ENCODE measurements at places on chromosomes 3 and 15.

DNA sequence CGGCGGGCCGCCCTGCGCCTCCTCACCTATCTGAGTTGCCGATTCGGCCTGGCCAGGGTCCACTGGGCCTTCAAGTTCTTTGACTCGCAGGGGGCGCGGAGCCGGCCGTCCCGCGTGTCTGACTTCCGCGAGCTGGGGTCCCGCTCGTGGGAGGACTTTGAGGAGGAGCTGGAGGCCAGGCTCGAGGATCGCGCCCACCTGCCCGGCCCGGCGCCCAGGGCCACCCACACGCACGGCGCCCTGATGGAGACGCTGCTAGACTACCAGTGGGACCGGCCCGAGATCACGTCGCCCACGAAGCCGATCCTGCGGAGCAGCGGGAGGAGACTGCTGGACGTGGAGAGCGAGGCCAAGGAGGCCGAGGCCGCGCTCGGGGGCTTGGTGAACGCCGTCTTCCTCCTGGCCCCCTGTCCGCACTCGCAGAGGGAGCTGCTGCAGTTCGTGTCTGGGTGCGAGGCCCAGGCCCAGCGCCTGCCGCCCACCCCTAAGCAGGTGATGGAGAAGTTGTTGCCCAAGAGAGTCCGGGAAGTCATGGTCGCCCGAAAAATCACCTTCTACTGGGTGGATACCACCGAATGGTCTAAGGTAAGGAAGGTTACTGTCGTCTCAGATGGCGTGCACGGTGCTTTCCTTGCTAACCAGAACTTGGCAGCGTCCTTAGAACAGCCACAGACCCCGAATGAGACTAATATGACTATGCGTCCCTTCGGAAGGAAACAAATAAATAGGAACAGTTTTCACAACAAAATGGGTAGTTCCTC lies 567 bp downstream of the TICRR start:
- peak overlapping the region; percentile 68 for H3K27ac ChIP-seq
- H3K36me3 ChIP-seq: peaks cover 9% of the 10 kb centered on the region
- peak overlapping the region; percentile 87 for H3K4me3 ChIP-seq
- no peak for DNase-seq
- peaks cover 18% of the 10 kb centered on the region for H3K4me1 ChIP-seq

DNA sequence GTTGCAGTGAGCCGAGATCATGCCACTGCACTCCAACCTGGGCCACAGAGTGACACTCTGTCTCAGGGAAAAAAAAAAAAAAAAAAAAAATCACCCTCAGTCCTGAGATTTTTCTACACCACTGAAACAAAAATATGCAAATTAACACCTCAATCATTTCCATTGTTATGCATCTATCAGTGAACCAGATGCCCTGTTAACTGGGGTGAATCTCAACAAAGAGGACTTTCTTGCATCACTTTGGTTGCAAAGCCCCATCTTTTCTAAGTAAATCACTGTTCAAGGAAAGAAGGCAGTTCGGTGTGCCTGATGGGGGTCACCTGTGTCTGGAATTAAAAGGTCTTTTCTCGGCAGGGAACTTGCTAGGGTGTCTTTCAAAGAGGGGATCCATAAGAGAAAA lies 421.6 kb downstream of the EPHB1 start:
- no peak overlapping the region for H3K4me3 ChIP-seq
- DNase-seq: no peak
- H3K27me3 ChIP-seq: no peaks in the 10 kb centered on the region
- no peaks in the 10 kb centered on the region for H3K36me3 ChIP-seq
- no peak overlapping the region for H3K27ac ChIP-seq
- H3K4me1 ChIP-seq: peaks cover 4% of the 10 kb centered on the region

GRCh38 chr3:23241256-23241655 lies 38.1 kb downstream of the UBE2E2 start:
- H3K27me3 ChIP-seq: no peaks in the 10 kb centered on the region
- peaks cover 4% of the 10 kb centered on the region for H3K4me1 ChIP-seq
- H3K27ac ChIP-seq: no peak overlapping the region
- H3K4me3 ChIP-seq: no peak overlapping the region
- no peak for DNase-seq

DNA sequence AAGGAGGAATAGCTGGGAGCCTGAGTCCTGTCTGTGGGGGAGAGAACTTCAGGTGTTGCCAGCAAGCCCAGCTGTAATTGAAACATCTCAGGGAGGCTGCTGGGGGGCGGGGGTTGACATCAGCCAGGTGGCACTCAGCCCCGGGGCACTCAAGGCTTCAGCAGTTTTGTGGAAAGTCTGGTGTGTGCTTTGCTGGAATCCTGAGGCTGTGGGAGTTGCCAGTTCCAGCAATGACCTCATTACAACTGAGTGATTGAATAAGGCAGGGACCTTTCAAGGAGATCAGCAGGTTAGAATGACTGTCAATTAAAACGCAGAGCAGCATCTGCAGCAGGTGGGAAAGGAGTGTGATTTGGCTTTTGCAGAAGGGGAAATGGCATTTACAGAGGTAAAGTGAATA lies 75.7 kb downstream of the FAM43A start:
- no peaks in the 10 kb centered on the region for H3K36me3 ChIP-seq
- peaks cover 6% of the 10 kb centered on the region for H3K4me1 ChIP-seq
- DNase-seq: no peak
- no peak overlapping the region for H3K4me3 ChIP-seq
- peaks cover 52% of the 10 kb centered on the region for H3K27me3 ChIP-seq

GRCh38 chr3:89584398-89584797 lies 477.0 kb downstream of the EPHA3 start:
- no peaks in the 10 kb centered on the region for H3K36me3 ChIP-seq
- H3K4me1 ChIP-seq: no peaks in the 10 kb centered on the region
- H3K27ac ChIP-seq: no peak overlapping the region
- H3K4me3 ChIP-seq: no peak overlapping the region
- no peaks in the 10 kb centered on the region for H3K27me3 ChIP-seq
- no peak for DNase-seq

Measured in neuronal stem cell (in vitro differentiated cells).